NCI-H1417 treated with DMSO at 0.1 percent for 48 hours (cell line): ENCODE measurements at places on chromosomes 3 and 15.

DNA sequence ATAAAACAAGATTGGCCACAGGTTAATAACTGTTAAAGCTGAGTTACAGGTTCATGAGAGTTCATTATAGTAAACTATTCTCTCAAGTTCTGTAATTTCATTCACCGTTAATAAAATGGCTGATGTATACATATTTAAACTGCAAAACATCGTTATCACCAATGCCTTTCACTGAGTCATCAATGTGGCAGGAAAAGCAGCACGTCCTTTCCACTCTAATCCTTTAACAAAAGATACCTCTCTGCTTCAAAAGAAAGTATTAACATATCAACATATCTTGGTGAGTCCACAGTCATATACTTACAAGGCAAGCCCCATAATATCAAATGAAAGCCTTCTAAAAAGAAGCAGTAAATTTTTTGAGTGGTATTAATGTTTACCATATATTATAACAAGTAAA lies 54.5 kb downstream of the UACA start:
- DNase-seq: no peak

DNA sequence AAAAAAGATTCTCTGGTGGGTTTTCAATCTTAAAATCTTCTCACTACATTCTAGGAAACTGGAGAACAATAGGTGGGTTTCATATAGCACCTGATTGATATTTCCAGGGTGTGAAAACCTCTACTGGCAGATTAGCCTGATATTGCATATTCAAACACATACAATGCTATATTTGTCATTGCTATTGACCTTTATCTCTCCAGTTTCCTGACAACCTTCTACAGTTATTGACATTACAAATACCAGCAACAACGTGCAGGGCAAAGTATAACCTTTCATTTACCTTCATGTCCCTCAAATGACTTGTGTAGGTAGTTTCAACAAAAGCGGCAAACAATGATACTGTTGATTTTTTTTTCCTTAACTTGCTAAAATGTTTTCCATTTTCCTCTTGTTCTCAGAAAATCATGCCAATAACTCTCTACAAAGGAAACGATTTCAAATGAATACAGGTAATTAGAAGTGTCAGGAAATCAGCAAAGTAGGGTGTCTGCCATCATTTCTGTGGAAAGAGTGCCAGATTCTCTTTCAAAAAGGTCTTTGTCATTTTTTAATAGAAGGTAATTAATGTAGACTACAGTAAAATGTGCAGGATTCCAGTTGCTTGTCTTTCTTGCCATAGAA lies 72.6 kb upstream of the CDIN1 start:
- no peak for DNase-seq

- no peak for DNase-seq
Observed at GRCh38 chr15:22951031-22951380, 29.2 kb downstream of the CYFIP1 start.

DNA sequence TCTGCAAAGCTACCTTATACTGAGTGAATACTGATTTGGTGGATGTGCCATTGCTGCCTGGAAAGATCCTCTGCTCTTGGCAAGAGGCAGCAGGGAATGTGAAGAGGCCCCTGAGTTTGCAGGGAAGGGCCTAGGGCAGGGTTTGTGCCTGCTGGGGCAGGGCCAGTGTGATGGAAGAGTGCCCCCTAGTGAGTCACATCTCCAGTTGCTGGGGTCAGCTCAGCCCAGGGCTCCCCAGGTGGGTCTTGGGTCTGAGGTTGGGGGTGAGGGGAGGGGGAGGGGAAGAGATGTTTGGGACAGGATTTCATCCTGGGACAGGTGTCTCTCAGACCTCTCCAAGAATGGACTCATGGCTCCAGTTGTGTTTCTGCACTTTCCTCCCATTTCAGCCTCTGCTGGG lies 4.1 kb upstream of the AMOTL2 start:
- DNase-seq: no peak

DNA sequence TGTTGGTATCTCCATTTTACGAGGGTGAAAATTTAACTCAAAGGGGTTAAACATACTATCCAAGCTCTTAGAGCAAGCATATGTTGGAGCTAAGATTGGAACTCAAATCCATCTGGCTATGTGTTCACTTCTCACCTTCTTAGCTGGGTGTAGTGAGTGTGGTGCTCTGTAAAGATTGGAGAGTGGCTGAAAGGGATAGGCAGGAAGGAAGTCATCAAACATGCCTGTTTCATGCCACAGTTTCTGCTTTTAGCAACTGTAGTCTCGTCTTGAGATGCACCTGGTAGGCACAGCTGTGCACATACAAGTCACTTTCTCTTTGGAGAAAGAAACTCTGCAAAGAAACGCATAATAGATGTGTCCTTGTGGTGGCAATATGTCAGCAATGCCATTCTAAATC lies 189.1 kb upstream of the MDFIC2 start:
- DNase-seq: no peak

DNA sequence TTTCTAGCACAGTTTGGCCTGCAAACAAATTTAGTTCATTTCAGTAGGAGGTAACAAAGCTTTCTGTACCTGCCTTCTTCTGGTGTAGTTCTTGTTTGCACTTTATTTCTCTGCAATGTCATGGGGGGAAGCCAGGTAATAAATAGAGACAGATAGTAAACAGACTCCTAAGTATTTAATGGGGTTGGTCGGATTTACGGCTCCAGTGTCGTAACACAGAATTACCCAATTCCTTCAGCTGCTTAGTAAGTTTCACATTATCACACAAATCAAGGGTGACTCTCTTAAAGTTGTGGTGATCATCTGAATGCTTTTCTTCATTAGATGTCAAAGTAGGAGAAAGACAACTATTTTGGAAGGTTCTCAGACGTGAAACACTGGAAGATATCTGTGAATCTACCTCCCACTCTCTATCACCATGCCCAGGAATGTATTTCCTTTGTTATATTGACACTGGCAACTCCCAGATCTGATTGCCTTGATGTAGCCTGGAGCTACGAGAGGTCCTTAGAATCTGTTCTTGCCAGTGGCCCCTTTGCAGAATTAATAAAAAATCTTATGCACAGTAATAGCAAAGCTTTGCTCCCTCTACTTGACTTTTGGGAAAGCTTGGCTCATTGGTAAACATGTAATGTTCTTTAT lies 25.0 kb upstream of the TMC3 start:
- no peak for DNase-seq

DNA sequence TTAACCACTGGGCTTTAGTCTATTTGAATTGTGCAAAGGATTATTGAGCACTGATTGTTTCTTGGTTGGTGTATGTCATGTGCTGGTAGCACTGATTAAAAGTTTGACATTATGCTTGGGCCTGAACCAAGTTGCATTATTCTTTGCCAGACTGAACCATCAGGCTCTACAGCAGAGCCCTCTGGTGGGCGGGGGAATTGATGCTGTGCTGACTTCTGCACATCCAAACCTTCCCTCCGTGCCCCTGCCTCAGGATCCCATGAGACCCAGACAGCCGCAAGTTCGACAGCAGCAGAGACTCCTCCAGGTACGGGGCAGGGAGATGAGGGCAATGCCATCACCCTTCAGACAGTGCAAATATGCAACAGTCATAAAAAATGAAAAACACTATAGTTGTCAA lies 28.4 kb upstream of the P2RY12 start:
- no peak for DNase-seq
